IgD-negative memory B cell (primary cell): ENCODE measurements at places on chromosomes 1 and 21. TPM values are rescaled to one million over a fixed set of nuclear protein-coding genes. Genes with fewer than 3 reads are reported as not detected.

JAM2 gene
- 0.15 TPM for polyA plus RNA-seq

HSPG2 gene
- 0.90 TPM for polyA plus RNA-seq

CHODL gene
- polyA plus RNA-seq, result 0.21 TPM

ADCY10 gene
- polyA plus RNA-seq, result 0.49 TPM

FCRL4 gene
- 0.06 TPM for polyA plus RNA-seq

SSBP3 gene
- polyA plus RNA-seq, result 6.6 TPM

NCF2 gene
- polyA plus RNA-seq, result 18.1 TPM

PRAMEF14 gene
- polyA plus RNA-seq, result not detected

CYP2J2 gene
- 1.0 TPM for polyA plus RNA-seq

OR2T11 gene
- not detected for polyA plus RNA-seq

UBL4B gene
- not detected for polyA plus RNA-seq

CELF3 gene
- not detected for polyA plus RNA-seq

DIRAS3 gene
- polyA plus RNA-seq, result not detected

IGSF3 gene
- not detected for polyA plus RNA-seq

PKLR gene
- not detected for polyA plus RNA-seq

PCAT6 gene
- 1.2 TPM for polyA plus RNA-seq

MYBPHL gene
- not detected for polyA plus RNA-seq

AQP10 gene
- not detected for polyA plus RNA-seq

EPHA8 gene
- polyA plus RNA-seq, result not detected

GSTM1 gene
- polyA plus RNA-seq, result not detected

CLDN14 gene
- polyA plus RNA-seq, result not detected

PKP1 gene
- not detected for polyA plus RNA-seq

FCRL5 gene
- 26.5 TPM for polyA plus RNA-seq

CFHR1 gene
- not detected for polyA plus RNA-seq

FAM3B gene
- not detected for polyA plus RNA-seq

KCNJ9 gene
- not detected for polyA plus RNA-seq

LMO4 gene
- polyA plus RNA-seq, result 34.8 TPM

ADAM30 gene
- not detected for polyA plus RNA-seq

RAB7B gene
- not detected for polyA plus RNA-seq

ZCCHC17 gene
- polyA plus RNA-seq, result 32.4 TPM
